ENCODE measurements at places on chromosomes 3 and 15.

- DNase-seq = no peak
Observed at GRCh38 chr15:101614761-101615160, 37.4 kb downstream of the TM2D3 start.

- no peak for DNase-seq
Observed at GRCh38 chr3:106261396-106261795, 392.6 kb upstream of the CBLB start.

GRCh38 chr3:154290187-154290586 lies 34.1 kb downstream of the DHX36 start:
- no peak for DNase-seq

DNA sequence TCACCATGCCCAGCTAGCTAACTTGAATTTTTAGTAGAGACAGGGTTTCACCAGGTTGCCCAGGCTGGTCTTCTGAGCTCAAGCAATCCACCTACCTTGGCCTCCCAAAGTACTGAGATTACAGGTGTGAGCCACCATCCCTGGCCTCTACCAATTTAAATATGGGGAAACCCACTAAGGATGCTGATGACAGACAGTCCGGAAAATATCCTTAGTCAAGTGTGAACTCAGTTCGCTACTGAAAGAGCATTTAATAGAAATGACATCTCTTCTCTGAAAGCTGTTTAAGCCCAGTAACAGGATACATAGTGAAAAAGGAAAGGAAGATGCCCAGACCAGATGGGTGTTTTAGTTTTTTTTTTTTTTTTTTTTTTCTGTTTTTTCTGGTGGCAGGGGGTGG lies 7.7 kb upstream of the GRAMD2A start:
- DNase-seq = no peak

DNA sequence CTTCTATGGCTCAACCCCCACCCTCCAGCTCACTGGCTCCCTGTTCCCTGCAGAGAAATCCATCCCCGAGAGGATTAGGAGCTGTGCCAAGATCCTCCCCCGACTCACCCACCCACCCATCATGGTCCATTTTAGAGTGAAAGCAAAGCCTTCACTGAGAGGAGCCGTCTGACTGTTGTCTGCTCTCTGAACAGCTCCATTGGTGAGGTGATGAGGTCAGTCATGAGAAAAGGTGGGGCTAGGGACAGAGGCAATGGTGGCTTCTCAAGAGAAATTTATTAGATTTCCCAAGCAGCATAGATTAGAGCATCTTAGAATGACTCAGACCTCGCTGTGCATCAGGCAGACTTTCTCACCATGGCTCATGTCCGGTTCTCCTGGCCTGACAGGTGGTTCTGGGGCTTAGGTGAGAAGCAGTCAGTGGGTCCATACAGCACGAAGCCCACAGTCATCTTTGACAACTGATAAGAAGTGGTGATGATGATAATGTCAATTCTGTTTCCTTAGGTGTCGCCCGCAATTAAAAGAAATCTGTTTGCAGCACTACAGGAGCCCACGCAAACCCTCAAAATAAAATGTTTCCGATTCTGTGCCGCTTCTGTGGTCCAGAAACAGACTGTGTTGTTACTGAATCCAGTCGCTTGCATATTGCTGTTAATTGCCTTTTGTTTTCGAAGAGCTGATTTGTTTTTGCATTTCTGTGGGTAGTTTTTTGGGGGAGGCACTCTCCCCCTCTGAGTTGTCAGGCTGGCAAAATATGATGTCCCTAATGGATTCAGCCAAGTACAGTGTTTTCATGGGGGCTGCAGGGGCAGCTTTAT lies 24.8 kb upstream of the RHO start:
- DNase-seq = no peak

- no peak for DNase-seq
Observed at GRCh38 chr15:44038755-44039191, 156.3 kb downstream of the FRMD5 start.

DNA sequence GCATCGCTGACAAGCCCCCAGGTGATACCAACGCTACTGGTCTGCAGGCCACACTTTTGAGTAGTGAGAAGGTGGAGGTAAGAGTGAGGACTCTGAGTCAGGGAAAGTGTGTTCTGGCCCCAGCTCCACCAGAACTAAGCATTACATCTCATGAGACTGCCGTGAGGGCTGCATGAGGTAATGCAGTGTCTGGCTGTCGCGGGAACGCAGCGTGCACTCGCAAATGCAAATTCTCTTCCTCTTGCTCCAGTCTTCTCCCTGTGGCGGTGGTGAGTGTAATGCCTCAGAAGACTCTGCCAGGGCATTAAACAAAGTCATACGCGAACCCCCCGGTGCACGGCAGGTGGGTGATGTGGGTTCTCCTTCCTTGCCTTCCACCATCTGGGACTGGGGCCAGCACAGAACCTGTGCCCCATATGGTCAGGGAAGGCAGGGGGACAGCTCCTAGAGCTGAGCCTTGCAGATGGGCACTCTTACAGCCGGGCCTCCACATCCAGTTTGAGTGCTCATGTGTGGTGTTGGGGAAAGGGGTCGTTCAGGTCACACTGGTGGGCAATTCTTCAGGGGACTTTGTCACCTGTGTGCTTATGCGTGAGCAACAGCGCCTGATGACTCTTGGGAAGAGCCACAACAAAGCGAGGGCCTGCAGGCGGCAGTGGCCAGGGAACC lies 175.8 kb downstream of the XXYLT1 start:
- no peak for DNase-seq

DNA sequence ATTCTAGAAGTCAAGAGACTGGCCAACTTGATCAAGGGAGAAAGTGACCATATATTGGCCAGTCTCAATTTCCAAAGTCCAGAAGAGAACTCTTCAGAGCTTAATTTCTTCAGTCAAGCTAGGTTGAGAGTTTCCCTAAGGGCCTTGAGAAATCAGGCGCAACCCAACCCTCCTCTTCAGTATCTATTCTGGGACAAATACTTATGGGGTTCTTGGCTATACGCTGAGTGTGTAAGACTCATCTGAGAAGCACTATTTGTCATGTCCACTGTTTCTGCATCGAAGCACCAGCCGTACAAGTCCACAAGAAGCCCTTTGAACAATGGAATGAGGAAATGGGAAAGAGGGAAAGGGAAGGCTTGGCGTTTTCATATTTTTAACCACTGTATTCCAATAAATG lies 379.5 kb downstream of the CTNNB1 start:
- DNase-seq = no peak

GRCh38 chr3:142846779-142847577 lies 41.9 kb downstream of the PCOLCE2 start:
- no peak for DNase-seq

DNA sequence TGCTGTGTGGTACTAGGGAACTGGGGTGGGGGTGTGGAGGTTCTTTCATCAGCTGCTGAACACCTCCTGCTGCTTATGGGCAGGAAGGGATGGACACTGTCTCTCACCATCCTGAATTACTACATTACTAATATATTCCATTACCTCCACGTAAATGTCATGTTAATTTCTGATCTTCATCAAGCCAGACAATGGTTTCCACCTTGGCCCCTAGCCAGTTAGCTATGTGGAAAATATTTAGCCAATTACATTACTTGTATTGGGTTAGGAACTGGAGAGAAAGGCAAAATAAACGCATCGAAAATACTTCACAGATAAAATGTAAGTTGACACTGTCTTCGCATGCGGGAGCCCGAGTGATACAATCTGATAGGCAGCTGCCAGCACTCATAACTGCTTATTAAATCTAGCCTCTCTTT lies 95.1 kb downstream of the FOXP1 start:
- peak; percentile 23 for DNase-seq

- no peak for DNase-seq
Observed at GRCh38 chr3:108388136-108389132, 92.1 kb downstream of the HHLA2 start.

DNA sequence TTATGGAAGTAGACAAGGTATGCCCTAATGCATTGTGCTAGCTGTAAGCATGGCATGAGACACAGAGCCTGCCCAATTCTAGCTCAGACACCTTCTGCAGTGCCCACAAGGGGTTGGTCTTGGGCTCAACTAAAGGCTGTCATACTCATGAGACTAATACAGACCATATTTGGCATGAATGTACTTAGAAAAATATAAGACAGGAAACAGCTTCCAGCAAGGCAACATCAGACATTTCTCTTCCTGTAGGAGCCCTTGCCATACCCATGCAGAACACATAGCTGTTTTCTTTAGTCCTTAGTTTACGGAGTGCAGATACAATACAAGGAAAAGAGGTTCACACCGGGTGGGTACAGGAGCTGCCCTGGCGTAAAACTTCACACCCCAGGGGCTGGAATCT lies 30.5 kb upstream of the NR1I2 start:
- no peak for DNase-seq

GRCh38 chr3:157443905-157444796 lies 7.5 kb downstream of the PTX3 start:
- no peak for DNase-seq

DNA sequence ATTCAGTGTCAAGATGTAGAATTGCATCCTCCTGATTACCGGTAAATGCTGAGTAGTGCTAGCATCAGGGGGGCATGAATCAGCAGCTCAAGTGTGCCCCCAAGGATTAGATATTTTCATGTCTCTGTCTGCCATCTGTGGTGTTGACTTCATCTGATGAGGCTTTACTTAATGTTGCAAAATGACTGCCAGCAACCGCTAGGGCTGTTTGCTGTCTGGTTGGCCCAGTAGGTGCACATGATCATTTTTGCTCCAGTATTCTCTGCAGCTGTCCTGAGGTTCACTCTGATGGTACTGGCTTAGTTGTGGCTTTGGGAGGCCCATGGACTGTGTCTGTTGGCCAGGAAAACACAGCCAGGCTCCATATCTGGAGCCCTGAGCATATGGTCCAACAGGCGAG lies 316.4 kb downstream of the SOX2 start:
- DNase-seq = no peak

DNA sequence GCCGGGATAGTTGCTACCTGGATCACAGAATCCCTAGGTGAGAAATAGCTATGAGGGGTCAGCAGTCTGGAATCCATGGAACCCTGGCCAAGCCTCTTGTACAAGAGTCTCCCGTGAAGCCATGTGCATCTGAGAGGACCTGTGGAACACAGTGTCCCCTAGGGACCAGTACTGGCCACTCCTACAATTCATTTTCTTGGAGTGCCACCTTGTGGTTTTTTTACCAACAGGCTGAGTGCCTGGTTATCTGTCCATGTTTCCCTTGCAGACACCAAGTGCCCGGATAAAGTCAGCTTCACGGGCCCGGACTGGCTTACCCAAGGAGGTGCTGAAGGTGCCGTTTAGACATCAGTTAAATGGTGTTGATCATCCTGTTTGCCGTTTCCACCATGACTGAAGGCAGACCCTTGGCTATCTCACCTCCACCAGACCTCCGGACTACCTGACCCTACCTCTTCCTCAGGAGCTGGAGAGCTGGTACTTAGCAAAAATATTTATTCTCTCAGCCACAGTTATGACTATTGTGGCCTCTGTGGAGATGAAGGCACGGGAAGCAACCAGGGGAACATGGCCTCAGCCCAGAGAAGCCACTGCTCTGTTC lies 93.9 kb downstream of the RBPMS2 start:
- DNase-seq = peak; percentile 29

GRCh38 chr3:131178710-131179375 lies 152.2 kb downstream of the NEK11 start:
- no peak for DNase-seq

DNA sequence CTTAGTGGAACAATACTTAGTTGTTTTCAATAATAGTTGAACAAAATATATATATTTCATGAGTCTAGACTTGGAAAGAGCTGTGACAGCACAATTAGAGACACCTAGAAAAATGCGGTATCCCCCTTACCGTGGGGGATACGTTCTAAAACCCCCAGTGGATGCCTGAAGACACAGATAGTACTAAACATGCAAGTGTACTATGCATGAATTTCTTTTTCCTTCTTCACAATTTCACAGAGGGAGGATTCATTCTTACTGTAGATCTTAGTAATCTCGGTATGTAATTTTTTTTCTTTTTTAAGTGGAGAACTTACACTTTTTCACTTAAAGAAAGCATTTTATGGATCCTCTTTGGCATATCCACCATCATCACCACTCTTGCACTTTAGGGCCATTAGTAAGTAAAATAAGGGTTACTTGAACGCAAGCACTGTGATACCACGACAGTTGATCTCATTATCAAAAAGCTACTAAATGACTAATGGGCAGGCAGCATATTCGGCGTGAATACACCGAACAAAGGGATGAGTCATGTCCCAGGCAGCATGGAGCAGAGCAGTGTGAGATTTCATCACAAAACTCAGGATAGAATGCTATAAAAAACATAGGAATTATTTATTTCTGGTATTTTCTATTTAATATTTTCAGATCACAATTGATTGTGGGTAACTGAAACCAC lies 72.3 kb upstream of the ZNF280D start:
- no peak for DNase-seq

GRCh38 chr3:63538919-63539318 lies 113.6 kb upstream of the SNTN start:
- no peak for DNase-seq

GRCh38 chr3:190721330-190721729 lies 141.2 kb downstream of the GMNC start:
- no peak for DNase-seq

- no peak for DNase-seq
Observed at GRCh38 chr3:51619983-51620382, 51.1 kb upstream of the TEX264 start.

GRCh38 chr3:145063616-145064015 lies 1092.0 kb downstream of the DIPK2A start:
- no peak for DNase-seq

GRCh38 chr3:195906865-195907683 lies 1.3 kb downstream of the TNK2 start:
- DNase-seq = peak; percentile 93

GRCh38 chr3:183782576-183783276 lies 42.7 kb downstream of the MAP6D1 start:
- no peak for DNase-seq

- no peak for DNase-seq
Observed at GRCh38 chr15:74041777-74042435, 40.4 kb downstream of the GOLGA6A start.

DNA sequence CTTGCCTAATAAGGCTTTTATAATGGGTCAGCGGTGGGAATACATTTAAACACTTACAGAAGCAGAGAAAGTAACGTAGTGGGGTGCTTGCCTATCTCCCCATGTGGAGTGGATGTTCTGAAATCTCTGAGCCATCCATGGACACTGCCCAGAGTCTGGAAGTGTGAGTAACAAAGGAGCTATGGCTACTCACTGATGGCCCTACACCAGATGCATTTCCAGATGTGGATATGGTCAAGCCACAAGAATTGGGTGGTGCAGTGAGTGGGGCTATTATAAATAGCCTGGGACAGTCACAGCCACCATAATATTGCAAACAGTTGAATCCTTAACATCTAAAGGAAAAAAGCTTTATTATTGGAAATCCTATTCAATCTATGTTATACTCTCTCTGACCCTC lies 96.6 kb downstream of the CGNL1 start:
- no peak for DNase-seq

DNA sequence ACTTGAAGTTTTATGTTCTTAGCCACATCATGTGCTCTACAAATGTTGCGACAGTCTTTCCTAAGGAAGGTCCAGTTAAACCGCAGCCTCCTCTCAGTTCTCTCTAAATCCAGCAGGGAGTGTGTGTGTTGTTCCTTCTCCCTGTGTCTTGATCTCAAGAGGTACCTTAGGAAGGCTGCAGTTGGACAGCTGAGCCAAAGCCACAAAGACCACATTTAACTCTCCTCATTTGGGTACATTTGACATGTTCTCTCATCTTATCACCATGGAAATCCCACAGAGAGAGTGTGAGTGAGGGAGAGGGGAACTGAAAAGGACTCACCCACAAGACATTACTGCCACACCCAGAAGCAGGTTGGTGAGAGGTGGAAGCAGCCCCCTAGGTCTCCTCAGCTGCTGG lies 79.5 kb downstream of the CD200R1L start:
- no peak for DNase-seq

GRCh38 chr3:17686613-17687012 lies 55.8 kb downstream of the TBC1D5 start:
- DNase-seq = no peak

All from CD4-positive, alpha-beta T cell treated with Interferon alpha-2 for 1 hour (primary cell).